ENCODE measurements at places on chromosomes 3 and 15.

- no peak for DNase-seq
Measured at GRCh38 chr15:65245096-65245856, 34.0 kb upstream of the CILP start.

- DNase-seq, result no peak
Measured at GRCh38 chr3:74067296-74067695, 442.6 kb upstream of the PDZRN3 start.

- DNase-seq, result no peak
Measured at GRCh38 chr3:66898155-66898554, 100.0 kb upstream of the KBTBD8 start.

- no peak for DNase-seq
Measured at GRCh38 chr15:77195586-77195985, 124.7 kb upstream of the TSPAN3 start.

GRCh38 chr3:172154768-172155664 is 115.6 kb downstream of the FNDC3B start:
- no peak for DNase-seq

- no peak for DNase-seq
Measured at GRCh38 chr3:10557781-10558373, 52.5 kb upstream of the ATP2B2 start.

DNA sequence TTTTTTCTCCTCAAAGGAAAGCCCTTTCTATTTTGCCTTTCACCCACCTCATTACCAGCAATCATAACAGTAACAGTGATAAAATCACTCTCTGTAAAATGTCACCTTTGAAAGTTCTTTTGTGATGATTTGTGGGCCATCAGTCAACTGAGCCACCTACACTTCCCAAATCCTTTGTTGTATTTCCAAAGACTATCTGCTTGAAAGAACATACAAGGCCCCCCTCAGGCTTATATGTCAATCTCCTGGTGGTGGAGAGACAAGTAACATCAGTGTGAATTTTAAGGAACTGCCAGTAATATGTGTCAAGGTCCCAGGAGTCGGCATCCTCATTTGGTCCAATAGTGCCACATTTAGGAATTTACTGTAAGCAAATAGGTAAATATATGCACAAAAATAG is 161.1 kb upstream of the EOMES start:
- no peak for DNase-seq

DNA sequence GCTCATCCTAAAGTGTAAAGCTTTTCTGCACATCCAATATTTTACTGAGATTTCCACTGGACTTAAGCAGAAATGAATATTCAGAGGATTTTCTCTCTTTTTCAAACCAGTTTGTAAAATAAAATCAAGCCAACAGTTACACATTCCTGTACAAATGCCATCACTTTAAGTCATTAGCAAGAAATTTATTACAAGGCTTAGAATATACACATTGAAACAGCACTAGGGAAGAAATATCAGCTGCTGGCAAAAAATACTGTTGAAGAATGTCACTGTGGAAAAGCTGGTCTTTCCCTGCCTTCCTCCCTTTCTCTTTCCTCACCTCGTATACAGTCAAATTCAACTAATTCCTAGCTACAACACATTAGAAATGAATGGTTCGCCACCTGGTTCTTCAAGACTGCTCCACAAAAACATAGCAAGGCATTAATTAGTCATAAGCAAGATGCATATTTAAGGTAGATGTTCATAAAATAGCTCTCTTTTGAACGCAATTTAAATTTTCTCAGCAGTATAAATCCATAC is 21.3 kb downstream of the PLOD2 start:
- no peak for DNase-seq

- DNase-seq, result no peak
Measured at GRCh38 chr3:187021748-187022402, 91.5 kb downstream of the ST6GAL1 start.

DNA sequence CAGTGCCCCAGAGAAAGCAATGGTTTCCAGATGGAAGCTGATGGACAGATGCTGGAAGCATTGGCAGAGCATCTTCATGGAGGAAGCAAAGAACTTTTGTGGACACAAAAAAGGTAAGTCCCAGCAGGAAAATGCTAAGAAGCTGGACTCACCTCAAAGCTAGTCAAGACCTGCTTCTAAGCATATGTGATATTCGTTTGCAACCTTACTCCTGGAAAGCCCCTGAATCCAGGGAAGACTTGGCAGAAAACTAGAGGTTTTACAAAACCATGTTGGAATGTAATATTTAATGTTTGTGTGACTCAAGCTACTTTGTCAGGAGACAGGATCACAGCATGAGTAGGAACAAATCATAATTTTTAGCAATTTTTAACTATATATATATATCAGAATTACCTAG is 288.2 kb downstream of the BCHE start:
- no peak for DNase-seq

Measured in nucleus accumbens (tissue), 56 donors.